ENCODE measurements at places on chromosomes 11 and 22.
A peak's percentile ranks its signal among the peaks of the same experiment; 100 is the strongest.

GRCh38 chr11:15258433-15259165 is 143.9 kb downstream of the INSC start:
- DNase-seq: no peak

DNA sequence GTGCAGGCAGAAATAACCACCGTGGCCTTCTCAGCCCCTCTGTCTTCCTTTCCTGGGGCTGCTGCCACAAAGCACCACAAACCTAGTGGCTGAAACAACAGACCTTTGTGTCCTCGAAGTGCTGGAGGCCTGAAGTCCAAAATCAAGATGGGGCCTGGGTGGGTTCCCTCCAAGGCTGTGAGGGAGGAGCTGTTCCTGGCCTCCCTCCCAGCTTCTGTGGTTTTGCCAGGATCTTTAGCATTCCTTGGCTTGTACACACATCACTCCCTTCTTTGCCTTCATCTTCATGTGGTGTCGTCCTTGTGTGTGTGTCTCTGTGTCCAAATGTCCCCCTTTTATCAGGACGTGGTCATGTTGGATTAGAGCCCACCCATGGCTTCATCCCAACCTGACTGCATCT is 29.0 kb upstream of the PARVG start:
- no peak for DNase-seq

DNA sequence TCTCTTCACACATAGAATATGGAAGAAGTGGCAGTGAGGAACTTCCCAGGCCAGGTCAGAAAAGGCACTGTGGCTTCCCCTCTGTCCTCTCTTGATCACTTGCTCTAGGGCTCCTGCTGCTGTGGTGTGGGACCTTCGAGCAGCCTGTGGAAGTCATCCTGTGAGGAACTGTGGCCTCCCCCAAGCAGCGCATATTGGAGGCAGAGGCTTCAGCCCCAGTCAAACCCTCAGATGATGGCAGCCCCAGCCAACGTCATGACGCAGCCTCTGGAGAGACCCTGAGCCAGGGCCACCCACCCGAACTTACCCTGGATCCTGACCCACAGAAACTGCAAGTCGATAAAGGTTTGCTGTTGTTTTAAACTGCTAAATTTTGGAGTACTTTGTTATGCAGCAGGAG is 444.9 kb downstream of the TBC1D22A start:
- no peak for DNase-seq

DNA sequence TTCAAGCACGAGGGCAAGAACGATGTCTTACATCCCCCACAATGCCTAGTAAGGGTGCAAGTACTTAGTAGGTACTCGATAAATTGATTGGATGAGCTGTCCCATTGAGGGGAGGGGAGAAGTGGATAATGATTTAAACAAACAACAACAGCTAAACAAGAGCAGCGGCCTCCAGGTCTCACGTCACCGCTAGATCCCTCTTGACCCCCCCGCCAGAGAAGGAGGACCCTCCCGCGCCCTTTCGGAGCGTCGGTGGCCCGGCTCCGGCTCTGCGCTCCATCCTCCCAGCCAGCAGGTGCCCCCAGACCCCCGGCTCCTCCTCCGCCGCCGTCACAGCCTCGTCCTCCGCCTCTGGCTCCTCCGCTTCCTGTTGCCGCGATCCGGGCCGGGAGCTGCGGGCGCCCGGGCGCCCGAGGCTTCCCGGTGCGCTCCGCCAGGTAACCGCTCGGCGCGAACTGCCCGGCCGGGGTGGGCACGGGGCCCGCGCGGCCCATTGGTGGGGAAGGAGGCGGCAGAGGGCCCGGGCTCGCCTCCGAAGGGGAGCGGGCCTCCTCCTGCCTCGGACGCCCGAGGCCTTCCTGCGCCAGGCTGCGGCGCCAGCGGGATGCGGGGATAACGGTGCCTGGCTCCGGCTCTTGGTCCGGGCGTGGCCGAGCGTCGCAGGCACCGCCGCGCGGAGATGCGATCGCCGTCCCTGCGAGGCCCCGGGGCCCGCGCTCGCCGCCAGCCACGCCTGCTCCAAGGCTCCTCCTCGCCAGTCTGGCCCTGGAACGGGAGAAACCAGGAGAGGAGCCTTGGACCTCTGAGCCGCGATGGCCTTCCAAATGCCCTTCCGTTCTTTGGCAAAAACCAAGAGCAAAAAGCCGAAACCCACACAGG is at the start of gene TLCD5:
Gene TLCD5, plus strand, starts transcription at position 368 of the 879 bp plus-strand sequence. CDS start 2,143 bp downstream, outside the sequence.
- DNase-seq: peak; percentile 43

DNA sequence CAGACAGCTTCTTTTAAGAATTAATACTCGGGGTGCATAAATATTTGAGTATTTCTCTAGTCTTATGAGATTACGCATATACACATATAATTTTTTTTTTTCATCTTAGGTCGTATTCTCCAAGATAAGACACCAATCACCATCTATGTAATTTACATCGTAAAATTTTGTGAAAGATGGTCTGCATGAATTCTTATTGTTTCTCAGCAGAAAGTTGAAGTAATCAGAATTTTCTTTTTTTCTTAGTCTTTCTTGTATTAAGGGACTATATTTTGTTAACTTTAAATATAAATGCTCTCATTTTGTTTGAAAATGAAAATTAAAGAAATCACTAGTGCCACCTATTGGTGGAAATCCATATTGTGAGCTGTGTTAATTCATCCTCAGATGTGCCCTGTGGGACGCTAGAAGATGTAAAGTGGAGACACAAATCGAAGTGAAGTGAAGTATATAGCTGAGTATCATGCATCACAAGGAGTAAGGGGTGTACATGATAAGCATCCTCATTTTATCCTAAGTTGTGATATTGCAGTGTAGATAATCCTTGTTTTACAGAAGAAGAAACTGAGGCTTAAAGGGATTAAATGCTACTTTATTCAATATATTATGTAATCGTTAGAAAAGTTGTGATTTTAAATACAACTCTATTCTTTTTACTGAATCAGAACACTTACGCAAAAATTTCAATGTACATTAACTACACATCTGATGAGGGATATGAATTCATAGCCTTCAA is 2084.3 kb downstream of the LRRC4C start:
- no peak for DNase-seq

Data from stimulated activated CD4-positive, alpha-beta T cell treated with anti-CD3 and anti-CD28 coated beads, Interleukin-4, amount 100 ng/mL, for 1 hour (primary cell).